ENCODE measurements at places on chromosomes 6 and 20.

DNA sequence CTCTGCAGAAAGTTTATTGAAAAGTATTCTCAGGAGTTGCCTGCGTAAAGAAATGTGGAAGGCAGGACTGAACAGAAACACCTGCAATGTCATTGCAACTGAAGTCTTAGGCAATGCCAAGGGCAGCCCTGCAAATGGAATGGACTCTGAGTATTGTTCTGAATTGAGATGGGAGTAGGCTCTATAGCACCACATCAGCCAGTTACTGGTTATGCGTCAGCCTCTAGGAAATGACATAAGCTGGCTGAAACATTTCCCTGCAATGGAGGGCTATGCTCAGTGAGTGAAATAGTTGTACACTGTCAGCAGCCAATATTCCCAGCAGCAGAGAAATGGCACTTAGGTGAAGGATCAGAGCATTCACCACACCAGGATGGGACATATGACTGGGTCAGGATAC lies 13.8 kb upstream of the GJE1 start:
- DNase-seq: no peak

GRCh38 chr6:89398762-89399525 lies 13.1 kb downstream of the RRAGD start:
- DNase-seq: no peak

GRCh38 chr20:19017104-19017690 lies 195.2 kb upstream of the SLC24A3 start:
- DNase-seq: no peak

GRCh38 chr20:39429726-39430125 lies 467.6 kb downstream of the DHX35 start:
- DNase-seq: no peak

DNA sequence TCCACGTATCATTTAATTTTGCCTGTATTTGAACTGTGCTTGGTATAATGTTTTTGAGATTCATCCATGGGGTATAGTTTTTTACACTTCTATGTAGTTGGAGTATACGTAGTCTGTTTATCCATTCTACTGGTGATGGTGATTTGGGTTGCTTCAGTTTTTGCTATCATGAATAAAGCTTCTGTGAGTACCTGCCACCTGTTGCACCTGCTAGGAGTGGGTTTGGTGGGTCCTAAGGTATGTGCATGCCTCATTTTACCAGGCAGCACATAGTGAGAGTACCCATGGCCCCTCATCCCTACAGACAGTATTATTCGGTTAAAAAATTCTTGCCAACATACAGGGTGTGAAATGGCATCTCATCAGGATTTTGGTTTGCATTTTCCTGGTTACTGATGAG lies 92.9 kb downstream of the DNAH8 start:
- DNase-seq: no peak

DNA sequence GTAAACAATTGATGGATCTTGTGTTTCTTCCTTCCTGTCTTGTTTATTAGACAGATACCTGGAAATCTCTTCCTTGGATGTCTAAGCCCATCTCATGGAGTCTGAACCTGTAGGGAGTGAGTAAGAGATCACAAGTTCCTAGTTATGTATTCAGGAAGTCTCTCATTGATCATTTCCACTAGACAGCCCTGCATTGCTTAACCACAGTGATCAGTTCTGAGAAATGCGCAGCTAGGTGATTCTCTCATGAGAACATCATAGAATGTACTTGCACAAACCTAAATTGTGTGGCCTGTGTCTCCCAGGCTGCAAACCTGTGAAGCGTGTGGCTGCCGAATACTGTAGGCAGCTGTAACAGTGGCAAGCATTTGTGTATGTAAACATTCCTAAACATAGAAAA lies 39.1 kb downstream of the FAM120B start:
- no peak for DNase-seq

DNA sequence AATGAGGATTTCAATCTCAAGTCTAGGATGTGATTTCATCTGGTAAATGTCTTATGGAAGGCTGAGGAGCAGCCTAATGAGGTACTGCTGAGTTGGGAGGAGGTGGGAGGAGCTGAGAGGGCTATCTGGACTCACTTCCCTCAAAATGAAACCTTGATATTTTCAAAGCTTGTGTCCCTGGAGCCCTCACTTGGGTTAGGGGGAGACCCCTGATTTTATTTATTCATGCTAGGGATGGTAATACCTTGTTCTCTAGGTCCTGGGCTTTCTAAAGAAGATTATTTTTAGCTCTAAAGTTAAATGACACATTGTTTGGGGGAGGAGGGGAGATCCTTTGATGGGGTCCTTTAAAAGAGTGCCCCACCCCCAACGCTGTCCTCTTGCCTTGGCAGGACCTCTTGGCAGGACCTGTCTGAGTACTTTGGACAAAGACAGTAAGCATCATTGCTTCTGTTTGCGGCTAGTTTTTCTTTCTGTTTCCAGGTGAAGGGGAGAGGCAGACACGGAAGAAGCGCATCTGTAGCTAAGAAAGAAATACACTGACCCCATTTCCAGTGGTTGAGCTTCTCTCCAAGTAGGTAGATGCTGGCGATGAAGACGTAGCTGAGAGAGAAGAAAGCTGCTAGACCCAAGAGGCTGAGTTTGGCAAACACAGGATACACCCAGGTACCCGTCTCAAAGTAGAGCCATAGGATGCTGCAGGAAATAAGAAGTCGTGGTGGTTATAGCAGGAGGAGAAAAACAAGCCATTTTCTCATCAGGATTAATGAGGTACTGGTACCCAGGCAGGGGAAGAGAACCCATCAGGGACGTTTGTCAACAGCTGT lies 55.6 kb downstream of the ADTRP start:
- DNase-seq: no peak

DNA sequence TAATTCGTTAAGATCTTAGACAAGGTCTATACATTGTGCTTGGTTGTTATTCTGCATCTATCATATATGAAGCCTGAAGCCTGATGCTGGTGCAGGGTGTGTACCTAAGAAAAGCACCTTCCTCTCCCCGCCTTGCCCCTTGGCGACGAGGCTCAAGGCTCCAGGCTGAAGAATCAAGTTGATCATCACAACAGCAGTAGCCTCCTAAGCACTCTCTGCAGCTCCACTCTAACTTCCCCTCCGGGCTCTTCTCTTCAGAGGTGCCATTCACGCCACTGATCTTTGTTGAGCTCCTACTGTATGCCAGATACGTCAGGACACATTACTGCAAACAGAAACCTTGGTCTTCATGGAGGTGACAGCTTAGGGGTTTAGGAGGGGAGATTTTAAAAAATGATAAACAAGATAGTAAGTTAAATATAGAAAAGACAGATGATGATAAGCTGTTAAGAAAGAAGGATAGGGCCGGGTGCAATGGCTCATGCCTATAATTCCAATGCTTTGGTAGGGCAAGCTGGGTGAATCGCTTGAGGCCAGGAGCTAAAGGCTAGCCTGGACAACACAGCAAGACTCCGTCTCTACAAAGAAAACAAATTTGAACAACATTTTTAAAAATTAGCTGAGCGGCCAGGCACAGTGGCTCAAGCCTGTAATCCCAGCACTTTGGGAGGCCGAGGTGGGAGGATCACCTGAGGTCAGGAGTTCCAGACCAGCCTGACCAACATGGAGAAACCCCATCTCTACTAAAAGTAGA lies 38.4 kb upstream of the ZNF217 start:
- no peak for DNase-seq

DNA sequence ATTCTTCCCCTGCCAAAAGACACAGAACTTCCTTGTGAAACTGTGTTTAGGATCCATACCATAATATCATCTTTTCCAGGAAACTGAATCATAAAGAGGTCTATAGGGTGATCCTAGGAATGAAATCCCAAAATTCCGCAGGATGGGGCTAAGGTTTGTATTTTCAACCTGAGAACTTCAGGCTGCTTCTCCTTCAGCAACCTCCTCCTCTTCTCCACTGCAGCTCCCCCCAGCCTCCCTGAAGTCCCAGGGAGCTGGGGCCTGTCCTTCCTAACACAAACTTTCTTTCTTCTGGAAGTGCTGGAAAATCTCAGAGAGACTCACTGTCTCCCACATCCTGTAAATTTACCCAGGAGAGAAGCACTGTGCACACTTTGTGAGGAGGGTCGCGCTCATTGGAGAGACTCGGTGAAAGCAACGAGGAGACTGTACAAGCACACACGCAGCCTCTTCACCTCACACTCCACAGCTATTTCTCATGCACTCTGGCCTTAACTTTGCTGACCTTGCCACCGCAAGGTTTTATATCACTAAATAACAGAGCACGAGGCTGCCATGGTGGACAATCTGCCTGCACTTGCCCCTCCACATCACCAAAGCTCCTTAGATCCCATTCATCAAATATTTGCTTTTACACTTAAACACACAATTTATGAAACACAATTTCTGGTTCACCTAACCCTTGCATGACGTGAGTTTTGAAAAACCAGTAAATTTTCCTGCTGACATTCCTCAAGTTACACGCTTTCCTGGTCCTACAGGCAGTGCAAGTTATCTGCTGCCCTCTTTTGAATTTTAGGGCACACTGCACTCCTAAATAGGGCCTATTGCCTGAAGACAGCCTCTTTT lies 14.3 kb downstream of the ID4 start:
- DNase-seq: no peak

- no peak for DNase-seq
Measured at GRCh38 chr6:144006736-144007477, 1.2 kb downstream of the PLAGL1 start.

GRCh38 chr6:125173341-125174095 lies 19.9 kb downstream of the TPD52L1 start:
- no peak for DNase-seq

DNA sequence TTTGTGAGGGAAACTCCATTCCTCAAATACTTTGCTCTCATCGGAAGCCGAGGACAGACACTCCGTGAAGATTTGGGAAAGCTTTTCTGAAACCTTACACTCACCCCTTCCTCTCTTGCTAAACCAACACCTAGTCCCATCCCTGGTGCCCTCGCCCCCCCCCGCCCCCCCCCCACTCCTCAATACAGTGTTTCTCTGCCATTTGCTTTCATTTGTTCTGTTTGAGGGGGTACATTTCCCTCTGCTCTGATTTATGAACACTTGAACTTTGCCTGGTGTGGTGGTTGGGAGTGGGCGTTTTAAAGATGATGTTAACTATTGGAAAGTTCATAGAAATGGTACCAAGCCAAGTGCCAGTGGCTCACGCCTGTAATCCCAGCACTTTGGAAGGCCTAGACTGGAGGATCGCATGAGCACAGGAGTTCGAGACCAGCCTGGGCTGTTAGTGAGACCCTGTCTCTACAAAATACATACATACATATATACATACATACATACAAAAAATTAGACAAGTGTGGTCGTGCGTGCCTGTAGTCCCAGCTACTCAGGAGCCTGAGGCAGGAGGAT lies 1.1 kb downstream of the RAB32 start:
- DNase-seq: no peak

DNA sequence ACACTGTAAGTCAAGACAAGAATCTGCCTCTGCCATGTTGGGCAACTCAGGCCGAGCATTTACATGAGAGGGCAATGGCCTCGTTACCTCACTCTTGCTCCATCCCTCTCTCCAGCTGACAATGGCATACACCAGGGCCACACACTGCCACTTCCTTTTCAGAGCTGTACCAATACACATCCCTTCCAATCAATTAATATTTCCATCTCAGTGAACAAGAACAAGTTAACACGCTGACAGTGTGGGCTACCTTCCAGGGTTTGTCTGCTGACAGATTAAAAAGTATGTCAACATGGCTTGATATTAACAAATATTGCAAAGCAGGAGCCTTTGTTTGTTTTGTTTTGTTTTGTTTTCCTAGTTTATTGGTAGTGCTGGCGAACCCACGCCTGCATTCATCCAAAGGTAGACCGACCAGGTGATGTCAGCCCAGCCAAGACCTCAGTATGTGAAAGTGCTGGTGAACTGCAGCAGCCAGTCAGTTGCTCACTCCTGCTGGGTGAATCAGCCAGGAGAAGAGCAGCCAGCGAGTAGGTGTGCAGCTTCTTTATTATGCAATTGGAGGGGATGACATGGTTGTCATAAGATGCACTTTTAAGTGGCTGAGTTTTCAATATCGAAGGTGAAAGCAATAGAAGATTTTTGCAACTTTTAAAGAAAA lies 487.3 kb upstream of the JARID2 start:
- no peak for DNase-seq

- no peak for DNase-seq
Measured at GRCh38 chr6:104771258-104771832, 88.4 kb downstream of the HACE1 start.

- no peak for DNase-seq
Measured at GRCh38 chr6:40715570-40716403, 128.6 kb upstream of the LRFN2 start.

- no peak for DNase-seq
Measured at GRCh38 chr6:2582268-2582667, 168.5 kb downstream of the MYLK4 start.

GRCh38 chr6:87798393-87799278 lies 96.6 kb upstream of the AKIRIN2 start:
- no peak for DNase-seq

DNA sequence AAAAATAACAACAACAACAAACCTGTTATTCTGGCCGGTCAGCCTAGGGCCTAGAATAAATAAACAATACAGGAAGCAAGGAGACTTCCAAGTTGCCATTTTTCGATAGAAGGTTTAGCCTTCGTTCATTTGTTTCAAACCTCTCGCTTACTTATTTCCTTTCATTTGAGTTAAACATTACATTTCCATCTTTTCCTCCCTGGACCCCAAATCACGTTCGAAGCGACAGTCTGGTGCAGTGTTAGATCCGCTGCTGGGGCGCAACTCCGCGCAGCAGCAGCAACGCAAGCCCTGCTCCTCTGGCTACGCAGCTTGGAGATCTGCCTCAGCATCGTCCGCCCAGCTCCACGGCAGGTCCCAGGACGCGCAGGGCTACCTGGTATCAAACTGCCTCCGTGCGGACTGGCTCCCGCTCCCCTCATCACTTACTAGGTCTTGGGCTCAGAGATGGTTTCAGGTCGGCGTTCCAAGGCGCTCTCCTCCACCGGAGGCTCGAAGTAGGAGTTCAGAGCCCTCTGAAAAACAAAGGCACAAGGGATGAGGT lies 530 bp downstream of the TDP2 start:
- DNase-seq: no peak

DNA sequence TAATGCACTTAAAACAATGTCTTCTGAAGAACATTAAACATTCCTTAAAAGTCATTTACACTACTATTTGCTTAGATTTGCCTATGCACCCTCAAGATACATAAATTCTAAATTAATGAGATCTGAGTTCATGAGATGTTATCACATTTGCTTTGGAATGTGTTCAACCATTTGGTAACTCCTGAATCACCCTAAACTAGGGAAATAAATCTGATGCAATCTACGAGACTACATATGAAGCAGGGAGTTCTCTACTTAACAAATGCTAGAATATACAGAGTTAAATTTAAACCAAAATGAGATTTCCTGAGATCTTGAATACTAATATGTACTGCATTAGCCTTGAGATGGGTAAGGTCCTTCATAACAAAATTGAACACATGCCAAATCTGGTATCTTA lies 170.1 kb downstream of the CLIC5 start:
- no peak for DNase-seq

- DNase-seq: no peak
Measured at GRCh38 chr6:82365016-82365795, 1.6 kb downstream of the TPBG start.
